ENCODE measurements at places on chromosomes 12 and 14.

DNA sequence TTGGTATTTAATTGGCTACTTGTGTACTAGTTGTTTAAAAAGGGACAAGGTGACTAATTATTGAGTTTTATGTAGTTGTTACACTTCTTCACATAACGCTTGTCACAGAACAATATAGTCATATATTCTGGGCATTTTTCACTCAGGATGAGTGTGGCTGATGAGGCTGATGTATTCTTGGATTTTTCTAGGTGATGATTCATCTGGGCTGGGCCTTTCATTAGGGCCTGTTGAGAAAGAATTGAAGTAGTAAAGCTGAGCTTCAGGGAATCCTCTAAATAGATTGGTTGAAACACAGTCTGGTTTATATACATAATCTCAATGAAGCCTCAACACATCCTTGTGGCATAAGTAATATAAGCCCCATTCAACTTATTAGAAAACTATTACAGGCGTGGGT lies 445.7 kb downstream of the DAD1 start:
- DNase-seq: no peak

- no peak for DNase-seq
These were observed 71.1 kb downstream of the ZNF641 start for GRCh38 chr12:48279601-48280000.

DNA sequence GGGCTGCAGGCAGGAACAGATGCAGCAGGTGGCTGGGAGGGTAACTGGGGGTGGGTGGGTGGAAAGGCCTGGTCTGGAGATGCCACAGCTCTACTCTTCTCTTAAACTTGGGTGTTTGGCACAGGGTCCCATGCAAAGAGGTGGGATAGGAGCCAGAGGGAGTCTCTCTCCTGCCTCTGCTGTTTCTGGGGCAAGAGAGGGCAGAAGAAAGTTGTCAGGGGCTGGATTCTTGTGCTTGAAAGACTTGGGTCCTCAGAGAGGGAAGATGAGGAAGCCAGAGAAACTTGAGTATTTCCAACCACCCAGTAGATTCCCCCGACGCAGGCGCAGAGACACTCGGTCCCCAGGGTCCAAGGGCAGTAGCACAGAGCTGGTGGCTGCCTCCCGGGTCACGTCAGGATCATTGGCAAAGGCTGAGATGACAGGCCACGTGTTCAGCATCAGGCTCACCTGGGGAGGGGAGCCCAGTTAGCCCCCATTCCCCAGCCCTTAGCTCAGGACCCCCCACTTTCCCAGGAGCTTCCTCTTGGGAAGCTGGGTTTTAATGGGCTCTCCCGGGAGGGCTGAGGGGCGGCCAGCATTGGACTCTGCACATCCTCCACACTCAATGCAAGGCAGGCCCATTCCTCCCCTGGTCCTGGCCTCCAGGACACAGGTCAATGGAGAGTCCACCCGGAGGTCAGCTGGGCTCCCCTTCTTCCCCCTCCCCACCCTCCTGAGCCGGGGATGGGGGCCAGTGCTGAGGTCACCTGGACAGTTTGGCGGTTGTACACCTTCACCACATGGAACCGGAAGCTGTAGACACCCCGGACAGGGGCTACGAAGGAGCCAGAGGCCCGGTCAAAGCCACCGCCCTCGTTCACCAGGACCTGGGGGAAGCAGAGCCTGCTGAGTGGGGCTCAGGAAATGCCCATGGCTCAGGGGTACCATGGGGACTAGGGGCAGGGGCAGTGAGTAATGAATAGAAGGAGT lies 1.6 kb downstream of the CBLN3 start:
- no peak for DNase-seq

GRCh38 chr14:81268016-81268416 lies 47.3 kb upstream of the GTF2A1 start:
- no peak for DNase-seq

DNA sequence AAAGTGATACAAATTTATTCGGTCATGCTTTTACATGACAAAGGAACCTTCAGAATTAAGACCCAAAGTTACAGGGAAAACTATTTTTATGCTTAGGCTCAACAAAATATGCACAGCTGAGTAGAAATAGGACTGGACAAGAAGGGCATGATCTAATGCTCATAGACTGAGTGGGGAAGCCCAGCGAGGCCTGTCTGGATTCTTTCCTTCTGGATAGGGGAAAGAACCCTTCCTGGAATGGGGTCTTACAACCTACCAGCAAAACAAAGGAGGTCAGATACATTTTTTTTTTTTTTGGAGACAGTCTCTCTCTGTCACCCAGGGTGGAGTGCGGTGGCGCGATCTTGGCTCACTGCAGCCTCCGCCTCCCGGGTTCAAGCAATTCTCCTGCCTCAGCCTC lies 2.2 kb upstream of the DDX55 start:
- DNase-seq: no peak

DNA sequence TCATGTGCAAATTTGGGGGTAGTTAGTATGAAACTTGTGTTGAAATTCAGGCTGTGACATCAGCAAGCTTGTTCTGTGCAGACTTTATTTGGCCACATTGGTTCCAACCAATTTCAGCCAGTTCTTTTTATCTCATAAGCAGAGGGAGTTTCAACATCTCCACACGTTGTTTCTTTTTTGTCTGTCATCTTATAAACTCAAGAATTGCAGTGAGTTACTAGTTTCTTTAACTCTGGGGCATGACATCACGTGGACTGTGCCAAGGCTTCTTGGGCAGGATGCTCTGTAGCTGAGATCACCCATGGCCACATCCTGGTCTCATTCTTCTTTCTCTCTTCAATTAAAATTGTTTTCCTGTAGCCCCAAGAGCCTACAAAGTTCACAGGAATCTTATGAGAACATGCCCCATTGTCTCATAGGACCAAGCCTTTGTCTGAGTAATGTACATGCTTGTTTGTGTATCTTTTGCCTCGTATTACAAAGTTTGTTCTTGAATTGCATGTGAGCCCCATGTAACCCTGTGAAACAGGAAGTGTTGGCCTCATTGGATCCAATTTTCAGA lies 982.0 kb upstream of the TMEM132C start:
- no peak for DNase-seq

DNA sequence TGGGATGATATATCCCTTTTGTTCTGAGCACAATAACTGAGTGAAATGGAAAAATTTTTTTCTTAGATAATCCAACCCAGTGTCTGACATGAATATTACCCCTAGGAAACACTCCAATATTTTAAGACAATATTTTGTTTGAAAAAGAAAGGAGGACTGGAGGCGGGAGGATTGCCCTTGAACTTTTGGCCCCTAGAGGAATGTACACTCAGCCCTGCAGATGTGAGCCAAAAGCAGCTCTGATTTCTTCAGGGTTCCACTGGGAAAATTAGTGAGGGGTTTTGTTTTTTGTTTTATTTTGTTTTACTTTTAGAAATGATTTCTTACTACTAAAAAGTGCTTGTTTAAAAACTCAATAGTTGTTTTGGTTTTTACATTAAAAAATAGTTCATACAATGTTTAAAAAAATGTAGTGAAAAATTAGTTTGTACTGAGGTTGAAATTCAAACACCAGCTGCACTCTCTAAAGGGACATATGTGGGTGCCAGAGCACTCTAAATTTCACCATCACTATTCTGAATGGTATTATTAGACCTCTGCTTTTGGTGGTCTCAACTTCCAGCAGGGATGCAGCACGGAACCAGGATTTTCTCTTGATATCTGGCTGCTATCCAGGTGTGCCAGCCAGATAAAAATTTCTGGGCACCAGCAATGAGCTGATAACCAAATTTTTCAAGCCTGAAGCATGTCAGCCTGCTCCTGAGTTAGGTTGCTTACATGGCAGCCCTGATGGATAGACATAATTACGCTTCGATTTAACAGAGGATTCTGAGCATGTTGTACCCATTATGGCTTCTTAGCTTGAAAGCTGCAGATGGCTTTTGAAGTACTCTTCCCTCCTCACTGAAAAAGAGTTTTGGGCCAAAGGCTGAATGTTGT lies 141.9 kb downstream of the ANO6 start:
- no peak for DNase-seq

- DNase-seq: no peak
These were observed 480.8 kb downstream of the RERGL start for GRCh38 chr12:17609153-17609552.

- no peak for DNase-seq
These were observed 40.7 kb upstream of the TMEM263 start for GRCh38 chr12:106914796-106915634.

GRCh38 chr12:72146495-72146894 lies 125.7 kb upstream of the TRHDE start:
- no peak for DNase-seq

- no peak for DNase-seq
These were observed 108.4 kb downstream of the SINHCAF start for GRCh38 chr12:31217356-31218130.

DNA sequence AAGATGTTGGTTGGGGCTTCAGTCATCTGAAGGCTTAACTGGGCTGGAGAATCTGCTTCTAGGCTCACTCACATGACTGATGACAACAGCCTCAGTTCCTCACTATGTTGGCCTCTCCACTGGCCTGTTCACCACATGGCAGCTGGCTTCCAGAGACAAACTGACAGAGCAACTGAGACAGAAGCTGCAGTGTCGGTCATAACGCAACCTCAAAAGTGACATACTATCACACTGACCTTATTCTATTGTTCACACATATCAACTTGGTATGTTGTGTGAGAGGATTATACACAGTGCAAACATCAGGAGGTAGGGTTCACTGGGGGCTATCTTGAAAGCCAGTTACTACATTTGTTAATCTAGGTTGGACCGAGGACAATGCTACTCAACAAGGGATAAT lies 92.9 kb downstream of the PAWR start:
- DNase-seq: no peak

DNA sequence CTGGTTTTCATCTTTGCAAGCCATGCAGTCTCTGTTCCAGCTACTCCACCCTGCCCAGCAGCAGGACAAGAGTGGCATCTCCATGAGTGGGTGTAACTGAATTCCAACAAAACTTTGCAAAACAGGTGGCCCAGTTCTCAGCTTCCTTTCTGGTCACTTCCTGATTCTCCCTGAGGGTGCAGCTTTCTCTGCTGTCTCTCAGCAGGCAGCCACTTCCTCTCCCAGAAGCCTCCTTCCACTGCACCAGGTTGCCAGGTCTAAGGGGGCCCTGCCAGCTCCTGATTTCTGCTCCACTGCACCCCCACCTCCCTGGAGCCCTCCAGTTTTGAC lies 341.0 kb upstream of the FKBP4 start:
- DNase-seq: no peak

GRCh38 chr12:115209230-115209629 lies 525.3 kb upstream of the TBX3 start:
- no peak for DNase-seq

- DNase-seq: no peak
These were observed 222.1 kb downstream of the RPS29 start for GRCh38 chr14:49363821-49364751.

- no peak for DNase-seq
These were observed 2.6 kb downstream of the KRAS start for GRCh38 chr12:25248137-25248536.

- DNase-seq: no peak
These were observed 252.4 kb downstream of the KCNC2 start for GRCh38 chr12:74957231-74957630.

- DNase-seq: no peak
These were observed 184.4 kb upstream of the GRIP1 start for GRCh38 chr12:66863276-66863675.

DNA sequence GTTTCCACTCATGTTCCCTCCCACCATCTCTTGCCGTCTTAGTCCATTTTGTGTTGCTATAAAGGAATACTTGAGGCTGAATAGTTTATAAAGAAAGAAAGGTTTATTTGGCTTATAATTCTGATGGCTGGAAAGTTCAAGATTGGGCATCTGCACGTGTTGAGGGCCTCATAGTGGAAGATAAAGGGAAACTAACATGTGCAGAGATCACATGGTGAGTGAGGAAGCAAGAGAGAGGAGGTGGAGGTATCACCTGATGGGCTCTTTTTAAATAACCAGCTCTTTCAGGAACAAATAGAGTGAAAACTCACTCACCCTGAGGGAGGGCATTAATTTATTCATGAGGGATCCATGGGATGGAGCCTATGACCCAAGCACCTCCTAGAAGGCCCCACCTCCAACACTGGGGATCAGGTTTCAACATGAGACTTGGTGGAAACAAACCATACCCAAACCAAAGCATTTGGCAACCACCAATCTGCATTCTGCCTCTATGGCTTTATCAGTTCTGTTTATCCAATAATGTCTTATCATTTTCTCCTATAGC lies 29.5 kb downstream of the MYO1H start:
- DNase-seq: no peak

DNA sequence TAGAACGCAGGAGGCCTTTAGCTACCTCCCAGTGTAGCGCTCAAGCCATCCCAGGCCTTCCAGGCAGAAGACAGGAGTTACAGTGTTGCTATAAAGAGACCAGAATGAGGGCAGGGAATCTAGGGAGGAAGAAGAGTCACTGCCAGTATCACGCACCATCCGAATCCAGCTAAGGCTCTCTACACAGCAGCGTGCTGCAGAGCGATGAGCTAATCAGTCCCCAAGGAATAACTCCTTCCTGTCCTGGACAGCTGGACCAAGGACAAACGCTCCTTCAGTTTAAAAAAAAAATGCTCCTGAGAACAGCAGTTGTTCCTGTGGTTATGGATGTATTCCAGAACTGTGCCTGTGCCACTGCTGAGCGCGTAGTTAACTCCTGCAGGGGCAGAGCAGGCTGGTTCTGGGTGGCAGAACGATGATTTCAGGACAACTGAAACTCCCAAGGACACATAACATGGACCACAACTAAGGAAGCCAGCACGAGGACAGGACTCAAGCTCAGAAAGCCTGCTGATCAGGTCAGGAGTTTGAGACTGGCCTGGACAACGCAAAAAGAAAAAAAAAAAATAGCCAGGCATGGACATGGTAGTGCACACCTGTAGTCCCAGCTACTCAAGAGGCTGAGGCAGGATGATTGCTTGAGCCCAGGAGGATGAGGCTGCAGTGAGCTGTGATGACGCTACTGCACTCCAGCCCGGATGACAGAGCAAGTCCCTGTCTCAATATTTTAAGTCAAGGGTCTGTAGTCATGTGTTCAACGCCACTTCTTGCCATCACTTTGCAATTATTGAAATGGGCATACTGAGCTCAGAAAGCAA lies 2.6 kb downstream of the IFFO1 start:
- DNase-seq: no peak

GRCh38 chr12:41140117-41140516 lies 48.0 kb upstream of the PDZRN4 start:
- no peak for DNase-seq

GRCh38 chr12:119645535-119646059 lies 22.3 kb upstream of the PRKAB1 start:
- no peak for DNase-seq

Data from nephron progenitor cell (in vitro differentiated cells).